CD4-positive, alpha-beta T cell treated with Interleukin-2 at 100 ng/mL for 4 hours (primary cell): ENCODE measurements at places on chromosomes 5 and 9.

DNA sequence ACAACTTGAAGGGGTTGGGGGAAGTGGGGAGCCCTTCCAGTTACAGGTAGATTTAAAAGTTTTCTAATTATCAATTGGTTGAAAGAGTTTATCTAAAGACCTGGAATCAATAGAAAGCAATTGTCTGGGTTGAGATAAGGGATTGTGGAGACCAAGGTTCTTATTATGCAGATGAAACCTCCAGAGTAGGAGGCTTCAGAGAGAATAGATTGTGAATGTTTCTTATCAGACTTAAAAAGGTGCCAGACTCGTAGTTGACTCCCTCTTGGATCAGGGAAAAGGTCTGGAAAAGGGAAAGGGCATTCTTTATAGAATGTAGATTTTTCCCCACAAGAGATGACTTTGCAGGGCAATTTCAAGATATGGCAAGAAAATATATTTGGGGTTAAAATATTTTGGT, 100.8 kb downstream of the GADD45G start:
- DNase-seq = no peak

GRCh38 chr5:128357226-128357625, 180.8 kb downstream of the FBN2 start:
- no peak for DNase-seq

DNA sequence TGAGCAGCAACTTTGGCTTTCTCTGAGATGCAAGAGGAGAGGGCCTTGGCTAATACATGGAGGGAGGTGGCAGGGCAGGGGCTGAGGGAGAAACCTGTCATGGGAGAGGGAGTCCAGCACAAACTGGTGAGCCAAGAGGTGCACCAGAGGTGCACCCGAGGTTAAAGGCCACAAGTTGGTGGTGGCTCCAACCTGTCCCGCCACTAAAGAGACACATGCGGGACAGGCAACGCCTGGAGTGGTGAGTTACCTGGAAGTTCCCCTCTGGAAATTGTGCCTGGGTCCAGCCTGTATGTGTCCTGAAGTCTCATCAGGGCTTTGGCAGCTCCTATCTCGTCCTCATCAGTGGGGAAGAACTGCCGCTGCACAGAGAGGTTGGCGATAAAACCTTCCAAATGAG, 14.0 kb downstream of the P4HA2 start:
- no peak for DNase-seq

- no peak for DNase-seq
Measured at GRCh38 chr9:112408819-112409218, 28.9 kb downstream of the HSDL2 start.

- no peak for DNase-seq
Measured at GRCh38 chr9:12368569-12368968, 324.6 kb upstream of the TYRP1 start.

DNA sequence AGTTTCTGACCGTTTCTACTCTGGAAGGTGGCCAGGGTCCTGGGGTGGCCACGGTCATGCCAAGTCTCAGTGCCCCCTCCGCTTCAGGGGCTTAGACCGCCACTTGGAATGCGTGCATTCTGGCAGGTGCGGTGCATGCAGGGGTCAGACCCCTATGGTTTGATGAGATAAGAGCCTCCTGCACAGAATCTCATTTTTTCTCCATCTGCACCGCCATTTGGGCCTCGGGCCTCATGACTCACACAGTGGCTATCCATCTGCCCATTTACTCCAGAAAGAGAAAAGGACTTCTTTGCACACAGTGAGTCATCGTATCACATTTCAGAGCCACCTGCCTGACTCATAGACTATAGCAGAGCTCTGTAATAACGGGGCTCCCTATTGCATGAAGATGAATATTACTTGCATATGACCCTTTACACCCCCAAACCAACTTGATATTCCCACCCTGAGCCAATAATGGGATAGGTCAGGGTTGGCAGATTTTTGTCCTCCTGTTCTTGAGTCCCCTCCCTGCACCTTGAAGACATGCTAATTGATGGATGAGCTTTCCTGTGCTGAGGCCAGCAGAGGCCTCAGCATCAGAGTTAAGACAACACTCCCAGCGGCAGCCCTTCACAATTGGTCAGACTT, 157.4 kb downstream of the NR3C1 start:
- DNase-seq = no peak

- no peak for DNase-seq
Measured at GRCh38 chr9:23581931-23582330, 244.1 kb downstream of the ELAVL2 start.

- DNase-seq = no peak
Measured at GRCh38 chr5:78563621-78564020, 85.0 kb downstream of the LHFPL2 start.

DNA sequence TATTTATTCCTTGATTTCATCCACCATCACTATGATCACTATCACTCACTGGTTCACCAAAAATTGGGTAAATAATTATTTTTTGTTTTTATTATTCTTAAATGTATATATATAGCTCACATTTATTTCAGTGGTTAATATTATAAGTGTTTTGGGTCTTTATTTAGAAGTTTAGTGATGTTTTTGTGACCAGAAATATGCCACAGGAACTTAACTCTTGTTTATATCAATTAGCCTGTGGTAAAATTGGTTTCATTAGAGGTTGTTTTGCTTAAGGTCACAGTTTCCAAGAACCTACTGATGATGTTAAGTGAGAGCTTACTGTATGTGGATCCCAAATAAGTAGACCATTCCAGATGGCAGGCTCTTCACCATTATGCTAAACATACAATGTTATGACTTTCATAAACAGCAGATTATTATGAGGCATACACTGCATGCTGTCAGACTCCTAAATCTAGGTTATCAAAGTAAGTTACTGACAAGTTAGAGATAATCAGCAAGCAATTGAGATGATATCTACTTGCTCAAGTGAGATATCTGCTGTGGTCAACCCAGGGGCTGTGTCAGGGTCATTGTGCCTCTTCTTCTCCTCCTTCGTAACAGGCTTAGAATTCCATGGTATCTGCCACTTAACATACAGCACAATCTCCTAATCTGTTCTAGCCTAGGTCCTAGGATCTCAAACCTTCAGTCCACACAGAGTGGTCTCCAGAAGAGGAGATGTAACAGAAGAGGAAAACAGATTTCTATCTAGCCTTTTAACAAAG, 57.6 kb downstream of the NR3C1 start:
- no peak for DNase-seq

DNA sequence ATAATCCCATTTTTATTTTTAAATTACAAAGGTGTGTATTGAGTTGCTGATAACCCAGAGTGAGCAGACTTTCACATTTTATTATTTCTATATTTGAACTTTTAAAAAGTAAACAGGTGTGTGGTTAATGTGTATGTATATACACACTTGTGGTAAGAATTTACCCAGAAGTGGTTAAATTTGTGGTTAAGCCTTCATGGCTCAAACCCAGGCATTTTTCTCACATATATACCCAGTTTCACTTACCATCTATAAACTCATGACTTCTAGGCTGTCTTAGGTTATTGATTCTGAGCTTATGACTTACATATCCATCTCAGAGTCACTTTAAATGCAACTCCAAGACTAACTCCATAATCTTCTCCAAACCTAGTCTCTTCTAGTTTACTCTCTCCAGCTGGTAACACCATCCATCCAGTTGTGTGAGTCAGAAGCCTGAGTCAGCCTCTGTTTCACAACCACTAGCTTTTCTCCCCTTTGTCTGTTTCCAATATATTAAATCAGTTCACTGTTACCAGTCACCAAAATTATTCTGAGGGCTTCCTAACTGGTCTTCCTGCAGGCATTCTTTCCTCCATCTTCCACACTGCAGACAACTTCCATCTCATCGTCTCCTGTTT, 20.2 kb downstream of the ZBED3 start:
- no peak for DNase-seq

DNA sequence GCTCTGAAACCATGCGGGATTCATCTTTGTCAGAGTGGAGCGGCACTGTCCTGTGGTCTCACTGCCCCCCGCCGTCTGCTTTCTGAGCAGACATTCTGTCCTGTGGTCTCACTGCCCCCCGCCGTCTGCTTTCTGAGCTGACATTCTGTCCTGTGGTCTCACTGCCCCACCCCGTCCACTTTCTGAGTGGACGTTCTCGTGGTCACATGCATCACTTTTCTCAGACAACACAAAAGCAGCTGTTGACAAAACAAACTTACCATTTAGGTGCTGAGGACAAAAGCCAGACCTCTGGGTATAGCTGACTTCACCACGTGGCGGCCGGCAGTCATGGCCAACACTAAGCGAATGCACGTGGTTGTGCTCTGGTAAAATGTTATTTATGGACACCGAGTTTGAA, 2.8 kb downstream of the LRRC14B start:
- DNase-seq = no peak

- DNase-seq = no peak
Measured at GRCh38 chr5:54463713-54464112, 8.2 kb downstream of the HSPB3 start.

DNA sequence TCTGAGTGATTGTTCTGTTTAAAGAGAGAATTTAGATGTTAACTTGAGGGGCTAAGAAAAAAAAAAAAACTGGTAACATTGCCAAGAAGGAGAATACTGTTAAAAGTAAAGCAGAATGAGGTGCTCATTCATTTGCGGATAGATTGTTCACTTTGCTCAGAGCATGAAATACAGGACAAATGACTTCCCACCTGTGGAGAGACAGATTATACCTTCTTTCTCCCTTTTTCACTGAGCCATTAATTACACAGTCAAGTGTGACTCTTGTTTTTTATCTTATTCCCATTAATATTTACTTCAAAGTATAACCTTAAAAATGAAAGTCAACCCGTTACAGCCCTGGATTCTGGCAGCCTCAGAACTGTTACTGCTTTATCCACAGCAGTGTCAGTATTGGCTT, 264.5 kb downstream of the TAF11L14 start:
- no peak for DNase-seq

DNA sequence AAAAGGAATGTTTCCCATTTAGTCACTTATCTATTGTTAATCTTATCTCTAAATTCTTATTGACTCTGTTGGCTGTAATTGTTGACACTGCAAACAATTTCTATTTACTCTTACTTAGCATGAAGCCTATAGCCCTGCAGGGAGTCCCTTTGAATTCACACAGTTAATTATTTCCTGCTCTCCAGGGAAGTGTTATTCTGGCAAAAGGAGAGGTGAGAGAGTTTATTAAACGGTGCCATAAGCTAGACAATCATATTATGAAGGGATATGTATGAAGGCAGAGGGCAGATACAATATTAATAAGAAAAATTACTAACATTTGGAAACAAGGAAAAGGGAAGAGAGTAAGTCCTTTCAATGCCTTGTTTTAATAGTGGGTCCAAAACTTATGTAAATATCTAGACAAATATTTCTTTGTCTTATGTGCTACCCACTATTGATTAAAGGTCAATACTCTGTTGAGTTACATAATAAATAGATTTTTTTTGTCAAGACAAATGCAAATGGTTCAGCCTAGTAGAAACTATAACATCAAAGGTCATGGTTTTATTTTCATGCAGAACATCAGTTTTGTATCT, 107.1 kb downstream of the CDH18 start:
- DNase-seq = no peak

DNA sequence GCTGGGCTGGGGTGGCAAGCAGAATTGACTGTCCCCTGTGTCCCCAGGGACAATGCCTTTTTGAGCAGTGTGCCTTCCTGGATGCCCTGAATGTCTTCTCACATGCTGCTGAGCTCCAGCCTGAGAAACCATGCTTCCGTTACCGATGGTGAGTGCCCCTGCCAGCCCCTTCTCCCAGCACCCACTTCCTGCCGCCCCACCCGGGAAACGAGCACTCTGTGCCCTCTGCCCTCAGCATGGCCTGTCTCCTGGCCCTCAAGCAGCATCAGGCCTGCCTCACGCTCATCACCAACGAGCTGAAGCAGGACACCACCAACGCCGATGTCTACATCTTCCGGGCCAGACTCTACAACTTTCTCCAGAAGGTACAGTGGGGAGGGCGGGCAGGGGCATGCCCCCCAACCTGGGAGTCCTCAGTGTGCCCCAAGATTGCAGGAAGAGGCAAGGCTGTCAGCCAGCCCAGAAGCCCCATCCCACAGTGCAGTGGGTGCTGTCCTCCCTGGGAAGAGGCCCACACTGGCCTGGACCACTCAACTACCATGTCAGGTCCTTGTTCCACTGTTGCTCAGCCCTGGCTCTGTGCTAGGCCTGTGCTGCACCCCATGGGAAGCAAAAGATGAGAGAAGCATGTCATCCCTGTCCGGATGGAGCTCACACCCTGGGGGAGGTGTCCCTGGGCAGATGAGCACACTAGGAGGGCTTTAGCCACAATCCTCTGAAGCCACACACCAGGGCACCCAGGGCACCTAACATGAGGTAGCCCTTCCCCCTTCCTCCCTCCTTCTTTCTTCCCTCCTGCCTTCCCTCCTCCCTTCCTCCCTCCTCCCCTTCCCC, 4.4 kb downstream of the TTC16 start:
- peak; percentile 29 for DNase-seq

- peak; percentile 22 for DNase-seq
Measured at GRCh38 chr5:160390787-160391696, 8.8 kb downstream of the FAM200C start.

DNA sequence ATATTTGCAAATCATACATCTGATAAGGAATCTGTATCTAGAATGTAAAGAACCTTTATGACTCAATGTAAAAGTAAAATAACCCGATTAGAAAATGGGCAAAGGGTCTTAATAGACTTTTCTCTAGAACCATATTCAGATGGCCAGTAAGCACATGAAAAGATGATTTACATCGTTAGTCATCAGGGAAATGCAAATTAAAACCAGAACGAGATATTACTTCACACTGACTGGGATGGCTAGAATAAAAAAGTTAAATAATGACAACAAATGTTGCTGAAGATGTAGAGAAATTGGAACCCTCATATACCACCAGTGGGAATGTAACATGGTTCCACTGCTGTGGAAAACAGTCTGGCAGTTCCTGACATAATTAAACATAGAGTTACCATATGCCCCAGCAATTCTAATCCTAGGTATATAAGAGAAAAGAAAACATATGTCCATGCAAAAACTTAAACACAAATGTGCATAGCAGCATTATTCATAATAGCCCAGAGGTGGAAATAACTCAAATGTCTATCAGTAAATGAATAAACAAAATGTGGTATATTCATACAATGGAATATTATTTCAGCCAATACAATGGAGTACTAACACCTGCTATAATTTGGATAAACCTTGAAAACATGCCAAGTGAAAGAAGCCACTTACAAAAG, 100.4 kb upstream of the MAMDC2 start:
- DNase-seq = no peak

DNA sequence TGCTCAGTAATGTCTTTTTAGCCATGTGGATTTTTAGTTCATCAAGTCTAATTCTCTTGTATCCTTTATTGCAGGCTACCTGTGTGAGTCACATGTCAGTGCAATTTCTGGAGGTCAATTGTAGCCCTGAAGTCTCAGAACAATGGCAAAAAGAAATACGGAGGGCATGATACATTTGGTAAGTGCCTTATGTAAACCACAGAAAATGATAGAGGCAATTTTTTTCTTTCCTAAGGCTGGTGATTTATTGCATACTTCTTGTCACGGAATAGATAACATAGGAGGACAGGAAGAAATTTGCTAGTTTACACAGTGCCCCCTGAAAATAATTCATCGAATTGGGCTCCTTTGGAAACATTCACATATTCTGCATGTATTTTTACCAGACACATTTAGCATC, 235.9 kb downstream of the DMRTA1 start:
- no peak for DNase-seq

- DNase-seq = no peak
Measured at GRCh38 chr5:144206141-144206540, 35.5 kb downstream of the KCTD16 start.
